ENCODE measurements at places on chromosomes 12 and 14.

- no peak for DNase-seq
Measured at GRCh38 chr14:103185051-103186029, 62.1 kb downstream of the TNFAIP2 start.

DNA sequence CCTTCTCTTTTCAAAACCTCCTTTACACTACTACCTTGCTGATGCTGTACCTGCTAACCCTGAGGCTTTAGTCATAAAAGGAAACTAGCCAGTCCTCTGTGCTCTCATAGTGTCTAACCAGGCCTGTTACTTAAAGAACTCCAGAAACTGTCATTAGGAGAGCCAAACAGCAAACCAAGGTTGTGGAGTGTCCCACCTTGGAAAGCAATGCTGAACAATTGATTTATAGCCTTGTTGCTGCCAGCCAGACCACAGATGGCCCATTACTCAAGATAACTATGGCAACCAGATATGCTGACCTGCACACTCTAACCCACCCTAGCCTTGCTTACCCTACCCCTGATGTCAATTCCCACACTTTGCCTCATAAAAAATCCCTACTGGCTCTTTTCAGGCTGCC lies 26.5 kb upstream of the BCAT1 start:
- DNase-seq, result no peak

- peak; percentile 5 for DNase-seq
Measured at GRCh38 chr14:101665478-101666078, 95.9 kb upstream of the PPP2R5C start.

DNA sequence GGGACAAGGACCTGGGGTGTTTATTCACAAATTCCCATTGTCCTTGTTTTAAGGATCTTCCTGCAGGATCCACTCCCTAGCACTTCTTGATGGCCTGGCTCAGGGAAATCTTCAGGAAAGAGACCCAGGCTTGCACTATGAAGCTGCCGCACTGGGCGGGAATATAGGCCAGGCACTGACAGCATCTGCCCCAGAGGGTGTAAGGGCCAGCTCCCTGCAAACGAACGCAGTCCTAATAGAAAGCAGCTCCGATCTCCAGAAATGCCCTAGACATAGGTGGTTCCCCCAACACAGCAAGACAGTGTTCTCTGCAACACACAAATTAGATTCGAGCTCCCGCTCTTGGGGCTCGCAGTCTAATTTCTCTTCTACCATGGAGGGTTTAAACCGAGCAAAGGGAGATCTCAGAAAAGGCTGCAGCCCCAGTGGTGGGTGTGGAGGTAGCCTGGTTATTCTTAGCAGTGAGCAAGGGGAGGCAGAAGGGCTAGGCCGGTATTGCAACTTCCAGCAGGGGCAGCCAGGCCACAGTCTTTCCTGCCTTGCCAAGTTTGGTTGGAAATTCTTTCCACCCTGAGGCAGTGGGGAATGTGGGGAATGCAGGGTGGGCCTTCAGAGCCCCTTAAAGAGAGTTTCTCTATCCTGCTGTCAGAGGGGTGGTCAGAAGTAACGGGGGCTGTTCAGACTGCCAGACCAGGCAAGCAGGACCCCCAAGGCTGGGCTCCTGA lies 16.1 kb upstream of the WSCD2 start:
- DNase-seq, result no peak

- no peak for DNase-seq
Measured at GRCh38 chr12:20577054-20577453, 118.1 kb upstream of the SLCO1C1 start.

DNA sequence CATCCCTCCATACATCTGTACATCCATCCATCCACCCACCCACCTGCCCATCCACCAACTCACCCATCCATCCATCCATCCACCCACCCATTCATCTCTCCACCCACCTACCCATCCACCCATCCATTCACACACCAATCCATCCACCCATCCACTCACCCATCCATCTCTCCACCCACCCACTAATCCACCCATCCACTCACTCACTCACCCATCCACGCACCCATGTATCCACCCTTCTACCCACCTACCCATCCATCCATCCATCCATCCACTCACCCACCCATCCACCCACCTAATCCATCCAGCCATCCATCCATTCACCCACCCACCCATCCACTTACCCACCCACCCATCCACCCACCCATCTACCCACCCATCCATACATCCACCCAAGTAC lies 16.2 kb downstream of the GALNT9 start:
- DNase-seq, result no peak

DNA sequence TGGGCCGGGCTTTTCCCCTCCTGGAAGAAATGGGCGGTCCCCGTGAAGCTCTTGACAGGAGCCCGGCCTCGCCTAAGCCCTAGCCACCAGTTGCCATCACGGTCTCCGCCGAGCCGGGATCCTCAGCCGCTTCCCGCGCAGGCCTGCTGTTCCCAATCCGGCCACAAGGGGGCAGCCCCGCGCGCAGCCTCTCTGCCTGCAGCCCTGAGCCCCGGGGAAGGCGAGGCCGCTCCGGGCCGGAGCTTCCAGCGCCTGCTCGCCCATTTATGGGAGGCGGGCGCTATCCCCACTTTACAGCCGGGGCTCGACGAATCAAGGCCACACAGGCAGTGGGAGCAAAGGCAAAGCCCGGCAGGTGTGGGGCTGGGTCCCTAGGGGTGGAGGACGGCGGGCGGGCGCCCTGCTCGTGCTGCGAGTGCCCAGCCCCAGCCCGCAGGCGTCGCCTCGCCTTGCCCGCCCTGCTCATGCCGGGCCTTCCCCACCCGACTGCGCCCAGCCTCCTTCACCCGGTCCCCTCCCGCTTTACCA lies 61.5 kb downstream of the LGMN start:
- DNase-seq, result peak; percentile 62

GRCh38 chr12:2396448-2396871 lies 343.7 kb downstream of the CACNA1C start:
- no peak for DNase-seq

- no peak for DNase-seq
Measured at GRCh38 chr12:62841846-62842245, 93.1 kb downstream of the PPM1H start.

DNA sequence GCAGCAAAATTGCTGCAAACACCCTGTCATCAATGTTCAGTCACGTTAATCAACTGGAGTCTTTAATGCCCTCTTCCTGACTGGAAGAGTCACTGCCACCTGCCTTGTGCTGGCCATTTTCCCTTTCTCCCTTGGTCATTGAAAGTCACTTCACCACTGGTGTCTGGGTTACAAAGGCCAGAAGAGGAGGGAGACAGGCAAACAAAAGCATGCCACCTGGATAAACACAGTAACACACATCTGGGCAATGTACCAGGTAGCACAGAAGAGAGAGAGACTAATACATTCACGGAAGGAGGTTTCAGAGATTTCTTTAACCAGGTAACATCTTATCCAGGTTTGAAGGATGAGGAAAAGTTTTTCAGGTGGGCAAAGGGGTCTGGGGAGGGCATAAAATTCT lies 32.7 kb downstream of the GPHB5 start:
- DNase-seq, result no peak

- DNase-seq, result peak; percentile 46
Measured at GRCh38 chr12:12439636-12440035, 82.8 kb downstream of the BORCS5 start.

DNA sequence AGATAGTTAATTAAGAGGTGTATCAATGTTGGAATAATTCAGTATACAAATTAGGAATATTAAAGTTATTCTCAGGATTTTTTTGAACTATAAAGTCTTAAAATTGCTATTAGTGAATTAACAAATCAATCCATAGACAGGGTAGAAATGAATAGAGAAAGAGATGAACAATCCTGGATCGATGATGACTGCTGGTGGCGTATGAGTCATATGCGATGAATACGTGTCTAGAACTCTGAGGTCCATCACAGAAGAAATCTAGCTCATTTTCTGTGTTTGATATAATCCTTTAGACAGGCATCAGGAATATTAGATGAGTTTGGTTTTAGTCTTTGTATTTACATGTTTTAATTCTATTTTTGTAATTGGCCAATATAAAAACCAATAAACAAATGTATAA lies 85.4 kb upstream of the RTL1 start:
- DNase-seq, result no peak

DNA sequence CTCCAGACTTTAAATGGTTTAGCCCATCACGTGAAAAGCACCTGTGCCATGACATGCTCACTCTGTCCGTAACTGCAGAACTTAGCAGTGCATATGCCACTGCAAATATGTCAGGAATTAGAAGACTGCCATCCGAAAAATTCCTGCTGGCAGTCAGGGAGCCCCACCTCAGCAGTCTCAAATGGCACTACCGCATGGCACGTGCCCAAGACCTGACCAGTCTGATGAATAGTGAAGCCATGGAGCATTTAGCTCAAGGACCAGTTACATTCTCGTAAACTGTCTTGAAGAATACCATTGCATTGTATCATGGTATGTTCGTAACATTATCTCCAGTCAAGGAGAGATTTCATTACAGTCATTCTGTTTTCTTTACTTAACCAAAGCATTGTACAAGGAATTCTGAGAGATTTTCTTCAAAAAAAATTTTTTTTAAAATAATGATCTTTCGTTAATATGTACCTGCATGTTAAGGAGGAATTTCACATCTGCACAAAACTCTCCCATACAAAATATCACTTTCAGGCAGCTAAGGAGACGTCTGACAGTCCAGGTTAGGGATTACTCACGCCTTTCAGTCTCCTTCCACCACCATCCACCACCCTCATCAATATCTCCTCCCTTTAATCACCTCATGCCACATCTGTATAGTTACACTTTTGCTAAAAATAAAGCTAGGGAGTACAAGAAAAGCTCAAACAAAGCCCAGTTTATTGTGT lies 138.5 kb downstream of the ANO2 start:
- DNase-seq, result no peak

DNA sequence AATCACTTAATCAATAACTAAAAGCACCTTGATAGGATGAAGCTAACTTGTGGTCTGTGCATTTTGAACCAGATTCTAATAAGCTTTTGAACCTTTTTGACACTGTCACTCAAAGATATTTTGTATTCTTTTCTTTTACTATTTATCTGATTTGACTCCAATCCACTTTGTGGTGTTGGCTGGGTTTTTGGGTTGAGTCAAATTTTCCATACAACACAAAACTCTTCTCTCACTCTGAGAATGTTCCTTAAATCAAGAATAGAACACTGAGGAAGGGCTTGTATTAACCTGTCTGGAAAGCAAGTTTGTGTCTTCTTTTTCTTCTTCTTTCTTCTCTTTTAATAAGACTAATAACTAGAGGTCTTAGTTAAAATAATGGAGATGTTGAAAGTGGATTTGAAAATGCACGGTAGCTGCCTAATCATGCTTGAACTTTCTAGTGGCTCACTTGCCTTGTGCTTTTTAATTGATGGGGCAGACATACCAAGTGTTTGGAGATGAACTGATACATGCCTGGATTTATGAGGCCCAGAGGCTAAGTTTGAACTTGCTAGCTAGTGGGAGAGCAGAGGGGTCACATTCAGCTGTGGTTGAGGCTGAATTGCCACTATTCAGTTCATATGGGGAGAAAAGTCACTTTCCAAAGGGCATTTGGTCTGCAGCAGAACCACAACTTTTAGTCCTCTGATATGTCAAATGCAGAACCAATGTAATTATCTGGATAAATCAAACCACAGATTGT lies 93.5 kb upstream of the PTHLH start:
- DNase-seq, result no peak

DNA sequence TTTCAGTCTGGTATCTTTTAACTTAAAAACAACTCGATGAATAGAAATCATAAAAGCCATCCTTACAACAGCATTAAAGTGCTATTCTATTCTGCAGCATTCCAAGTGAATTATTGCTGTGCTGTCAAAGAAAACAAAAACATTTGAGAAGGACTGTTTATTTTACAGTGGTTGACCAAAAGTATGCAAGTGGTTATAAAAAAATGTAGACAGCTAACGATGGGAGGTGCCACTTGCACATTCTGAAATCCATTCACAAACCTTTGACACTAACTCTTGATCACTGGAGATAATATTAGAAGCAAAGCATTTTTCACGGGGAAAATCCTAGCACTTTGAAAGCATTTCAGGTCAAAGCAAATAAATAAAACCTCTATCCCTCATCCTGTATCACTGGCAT lies 55.6 kb downstream of the HMGA2 start:
- no peak for DNase-seq

GRCh38 chr14:59028476-59029202 lies 159.8 kb upstream of the DAAM1 start:
- DNase-seq, result no peak

DNA sequence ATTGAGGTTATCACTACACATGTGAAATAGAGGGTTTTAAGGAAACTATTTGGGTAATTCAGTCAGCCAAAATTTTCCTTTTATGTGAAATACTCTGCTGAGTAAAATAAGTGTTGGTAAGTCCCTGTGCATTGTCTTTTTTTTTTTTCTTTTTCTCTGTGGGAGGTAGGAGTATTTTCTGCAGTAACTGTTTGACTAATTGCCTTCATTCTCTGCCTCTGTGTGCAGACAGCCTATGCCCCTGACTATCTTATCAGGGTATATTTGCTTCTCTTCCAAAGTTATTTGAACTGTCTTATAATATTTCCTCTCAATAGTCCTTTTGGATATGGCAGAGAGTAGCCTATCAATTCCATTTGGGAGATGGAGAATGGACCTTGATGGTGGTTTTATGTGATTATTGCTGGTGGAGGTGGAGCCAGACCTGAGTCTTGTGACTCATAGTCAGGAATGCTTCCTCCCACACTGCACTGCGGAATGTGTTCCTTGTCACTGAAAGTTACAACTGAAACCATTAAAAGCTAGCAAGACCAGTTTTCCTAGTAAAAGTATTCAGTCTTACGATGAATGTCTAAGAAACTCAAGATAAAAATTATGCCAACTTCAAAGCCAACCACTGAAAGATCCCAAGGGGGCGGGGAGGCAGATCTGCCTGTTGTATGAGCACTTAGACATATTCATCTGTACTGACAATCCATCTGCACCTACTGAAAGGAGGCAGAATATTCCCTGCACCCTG lies 40.9 kb upstream of the STXBP6 start:
- no peak for DNase-seq

GRCh38 chr14:56268673-56269072 lies 150.5 kb downstream of the PELI2 start:
- DNase-seq, result no peak

DNA sequence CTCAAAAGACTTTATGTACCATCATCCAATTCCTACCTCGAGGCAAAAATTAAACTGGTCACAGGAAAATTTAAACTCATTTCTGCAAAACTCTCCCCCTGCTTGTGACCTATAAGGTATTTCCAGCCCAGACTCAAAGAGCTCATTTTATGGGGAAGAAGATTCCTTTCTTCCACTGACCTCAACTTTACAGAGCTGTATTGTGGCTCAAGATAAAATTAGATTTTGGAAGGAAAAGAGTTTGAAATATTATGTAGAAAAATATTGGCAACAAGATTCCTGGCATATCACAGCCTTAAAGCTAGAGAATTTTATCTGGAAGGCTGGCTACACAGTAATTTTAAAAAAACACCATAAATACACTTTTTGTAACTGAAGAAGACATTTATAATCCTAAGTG lies 91.7 kb downstream of the STXBP6 start:
- DNase-seq, result no peak
